ENCODE measurements at places on chromosomes 16 and 17. TPM values are rescaled to one million over a fixed set of nuclear protein-coding genes. Genes with fewer than 3 reads are reported as not detected.

DNA sequence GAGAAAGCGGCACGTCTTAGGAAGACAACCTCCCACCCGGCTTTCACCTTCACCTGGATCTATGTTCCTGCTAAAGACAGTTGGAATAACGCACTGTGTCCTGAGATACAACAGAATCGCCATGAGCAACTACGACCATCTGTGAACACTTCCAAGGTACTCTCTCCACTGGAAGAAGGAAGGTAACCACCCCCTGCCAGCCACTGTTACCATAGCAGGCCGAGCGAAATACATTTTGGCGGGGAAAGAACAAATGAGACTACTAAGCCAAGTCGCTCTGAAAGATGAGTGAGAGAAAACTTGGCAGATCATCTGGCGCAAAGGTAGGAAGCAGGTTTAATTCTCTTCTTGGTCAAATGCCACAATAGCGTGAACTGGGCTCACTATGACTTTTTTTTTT is 9.8 kb downstream of the CRK start:
- DNase-seq, result no peak

DNA sequence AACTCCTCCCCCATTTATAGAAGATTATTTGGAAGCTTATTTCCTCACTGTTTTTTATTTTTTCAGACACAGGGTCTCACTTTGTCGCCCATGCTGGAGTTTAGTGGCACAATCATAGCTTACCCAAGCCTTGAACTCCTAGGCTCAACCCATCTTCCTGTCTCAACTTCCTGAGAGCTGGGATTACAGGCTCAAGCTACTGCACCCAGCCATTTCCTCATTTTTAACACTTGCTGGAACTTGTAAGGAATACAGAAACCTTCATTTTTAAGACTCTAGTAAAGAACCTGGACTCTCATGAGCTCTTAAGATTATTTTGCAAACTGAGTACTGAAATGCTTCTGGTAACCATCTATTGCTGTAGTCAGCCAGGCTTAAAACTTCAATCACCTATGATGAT is 29.9 kb downstream of the KANSL1 start:
- no peak for DNase-seq

DNA sequence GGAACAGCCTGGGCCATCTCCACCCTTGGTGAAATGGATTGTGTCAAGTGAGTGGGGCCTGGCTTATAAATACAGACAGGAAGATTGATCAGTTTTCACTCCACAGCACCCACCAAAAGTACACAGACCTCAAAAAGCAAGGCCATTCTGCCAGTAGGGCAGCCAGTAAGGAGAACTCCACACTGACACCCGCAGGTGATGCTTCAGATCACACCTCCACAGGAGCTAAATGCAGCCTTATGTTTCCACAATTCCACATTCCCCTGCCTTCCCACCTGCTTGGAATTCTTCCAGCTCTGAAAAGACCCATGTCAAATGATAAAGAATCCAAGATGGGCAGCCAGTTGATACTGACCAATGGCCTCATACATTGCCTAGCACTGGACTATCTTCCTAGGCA is 191.1 kb downstream of the ZFHX3 start:
- peak; percentile 10 for DNase-seq

GRCh38 chr17:45393411-45393810 is 39.3 kb downstream of the ARHGAP27 start:
- no peak for DNase-seq

DNA sequence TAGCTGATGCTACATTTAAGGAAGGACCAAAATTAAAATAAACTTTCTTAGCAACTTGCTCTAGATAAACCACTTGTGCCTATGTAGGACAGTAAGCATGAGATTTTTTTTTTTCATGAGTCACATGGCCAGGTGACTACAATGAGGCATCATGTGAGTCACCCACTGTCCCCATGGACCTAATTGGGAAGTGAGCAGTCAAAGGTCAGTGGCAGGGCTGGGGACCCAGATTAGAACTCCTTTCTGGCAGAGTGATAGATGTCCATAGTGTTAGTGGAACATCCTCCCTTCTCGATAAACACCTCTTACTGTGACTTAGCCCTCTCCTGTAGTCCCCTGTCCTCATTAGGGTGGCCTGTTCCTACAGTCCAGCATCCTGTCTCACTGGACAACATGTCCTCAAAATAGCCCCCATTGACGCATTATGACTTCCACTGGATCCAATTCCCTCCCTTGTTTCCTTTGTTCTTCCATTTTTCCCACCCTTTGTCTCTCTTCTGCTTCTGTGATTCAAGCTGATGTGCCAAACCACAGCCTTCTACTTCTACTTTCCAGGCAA is 12.4 kb downstream of the ITGB3 start:
- peak; percentile 81 for DNase-seq

- no peak for DNase-seq
These were observed 4.8 kb downstream of the ABCA10 start for GRCh38 chr17:69223809-69224208.

DNA sequence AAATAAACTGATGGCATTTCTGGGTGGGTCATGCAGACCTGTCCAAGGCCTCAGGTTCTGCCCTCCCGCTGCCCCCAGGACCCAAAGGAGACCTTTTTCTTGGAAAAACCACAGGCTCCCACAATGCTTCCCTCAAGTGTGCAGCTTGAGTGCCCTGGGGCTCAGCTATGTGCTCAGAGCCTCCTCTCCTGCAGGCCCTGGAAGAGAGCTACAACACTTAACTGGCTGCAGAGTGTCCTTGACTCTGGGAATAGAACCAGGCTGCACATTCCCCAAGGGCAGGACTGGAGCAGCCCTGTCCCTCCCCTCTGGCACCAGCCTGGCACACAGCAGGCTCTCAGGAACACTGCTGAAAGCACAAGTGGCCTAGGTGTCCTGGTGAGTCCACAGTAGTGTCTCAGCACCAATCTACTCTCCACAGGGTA is 4.8 kb upstream of the SREBF1 start:
- no peak for DNase-seq

DNA sequence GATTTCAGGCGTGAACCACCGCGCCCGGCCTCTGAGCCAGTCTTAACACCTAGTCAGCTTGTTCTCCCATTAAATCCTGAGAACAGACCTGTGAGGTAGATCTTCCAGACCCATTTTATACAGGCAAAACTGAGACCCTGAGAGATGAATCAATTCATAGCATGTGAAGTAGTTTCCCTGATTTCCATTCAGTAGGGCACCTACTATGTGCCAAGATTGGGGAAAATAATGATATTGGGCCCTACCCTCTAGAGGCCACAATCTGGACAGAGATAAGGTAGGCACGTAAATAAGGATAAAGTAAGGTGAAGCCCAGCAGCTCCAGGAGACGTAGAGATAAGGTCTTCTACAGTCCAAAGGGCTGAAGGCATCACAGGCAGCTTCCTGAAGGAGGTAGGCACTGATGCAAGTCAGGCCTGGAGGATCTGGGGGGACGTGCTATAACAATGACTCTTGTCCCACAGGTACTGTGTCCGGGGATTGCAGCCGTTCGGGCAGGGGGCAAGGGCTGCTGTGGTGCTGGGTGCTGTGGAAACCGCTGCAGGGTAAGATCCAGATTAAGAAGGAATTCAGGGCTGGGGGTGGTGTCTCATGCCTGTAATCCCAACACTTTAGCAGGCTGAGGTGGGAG is 5.7 kb downstream of the VMO1 start:
- no peak for DNase-seq

DNA sequence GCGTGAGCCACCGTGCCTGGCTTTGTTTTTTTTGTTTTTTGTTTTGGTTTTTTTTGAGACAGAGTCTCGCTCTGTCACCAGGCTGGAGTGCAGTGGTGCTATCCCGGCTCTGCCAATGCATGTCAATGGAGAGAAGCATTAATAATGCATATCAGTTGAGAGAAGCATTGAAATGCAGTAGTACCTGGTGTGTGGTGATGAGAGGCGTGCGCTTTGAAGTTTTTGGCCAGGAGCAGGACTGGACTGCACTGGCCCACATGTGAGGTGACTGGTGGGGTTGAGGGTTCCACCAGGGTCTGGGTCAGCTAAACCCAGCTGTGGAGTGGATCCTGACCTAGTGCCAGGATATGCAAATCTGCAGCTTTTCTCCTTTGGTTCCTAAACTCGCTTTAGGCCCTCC is 5.4 kb downstream of the SP2 start:
- no peak for DNase-seq

DNA sequence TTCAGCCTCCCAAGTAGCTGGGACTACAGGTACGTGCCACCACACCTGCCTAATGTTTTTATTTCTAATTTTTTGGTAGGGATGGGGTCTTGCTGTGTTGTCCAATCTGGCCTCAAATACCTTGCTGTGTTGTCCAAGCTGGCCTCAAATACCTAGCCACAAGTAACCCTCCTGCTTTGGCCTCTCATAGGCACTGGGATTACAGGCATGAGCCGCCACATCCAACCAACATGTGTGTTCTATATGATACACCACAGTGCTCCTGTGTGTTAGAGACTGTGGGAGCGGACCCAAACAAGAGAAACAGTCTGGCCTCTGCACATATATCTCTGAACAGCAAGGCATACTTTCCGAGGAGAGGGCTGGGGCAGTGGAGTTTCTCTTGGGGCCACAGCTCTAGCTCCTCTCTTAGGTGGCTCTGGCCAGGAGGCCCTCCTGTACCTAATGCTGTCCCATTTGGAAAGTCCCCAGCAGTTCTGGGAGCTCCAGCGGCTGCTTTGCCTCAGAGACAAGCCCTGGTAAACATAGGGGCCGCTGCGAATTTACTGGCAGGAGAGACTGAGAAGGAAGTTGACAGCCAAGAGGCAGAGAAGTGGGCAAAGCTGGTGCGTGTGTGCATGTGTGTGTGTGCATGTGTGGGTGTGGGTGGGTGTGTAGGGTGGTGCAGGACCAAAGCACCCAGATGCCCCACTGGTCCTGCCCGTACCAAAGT is 95.0 kb downstream of the RAB11FIP4 start:
- no peak for DNase-seq

DNA sequence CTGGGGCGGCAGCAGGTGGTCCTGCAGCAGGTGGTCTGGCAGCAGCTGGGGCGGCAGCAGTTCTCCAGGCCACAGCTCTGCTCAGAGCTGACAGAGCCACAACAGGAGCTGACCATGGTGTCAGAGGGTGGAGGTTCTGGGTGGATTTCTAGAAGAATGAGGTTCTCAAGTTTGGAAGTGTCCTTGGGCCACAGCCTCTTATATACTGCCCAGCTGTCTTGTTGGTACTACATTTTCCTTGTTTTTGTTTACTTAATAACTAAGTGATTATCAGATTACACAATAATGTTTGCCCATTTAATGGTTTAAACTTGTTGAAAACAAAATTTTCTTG is at the start of gene KRTAP4-5:
Gene KRTAP4-5, minus strand, starts transcription at position 174 of the 334 bp plus-strand sequence. Its CDS starts 58 bp downstream, at position 116.
- DNase-seq, result no peak

DNA sequence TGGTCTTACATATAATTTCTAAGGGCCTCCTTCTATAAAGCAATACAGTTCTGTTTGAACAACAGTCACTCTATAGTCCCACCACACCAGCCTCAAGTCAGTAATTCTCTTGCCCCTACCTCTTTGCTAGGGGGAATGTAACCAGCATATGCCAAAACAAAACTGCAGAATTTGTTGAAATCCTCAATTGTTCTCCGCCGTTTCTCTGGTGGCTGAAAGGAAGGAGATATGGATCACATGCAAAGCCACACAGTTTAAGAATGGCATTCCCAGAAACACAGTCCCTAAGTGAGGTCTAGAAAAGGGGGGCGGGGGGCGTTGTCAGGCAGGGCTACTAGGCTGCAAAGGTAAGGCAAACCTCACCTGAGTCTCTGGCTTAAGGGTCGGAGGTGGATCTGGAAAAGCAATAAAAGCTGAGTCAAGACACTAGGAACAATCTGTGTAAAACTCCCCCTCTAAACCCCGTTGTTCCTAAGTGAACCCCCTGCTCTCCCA is 1.9 kb downstream of the PHF23 start:
- no peak for DNase-seq

- peak; percentile 87 for DNase-seq
These were observed 16.7 kb downstream of the KRABD2 start for GRCh38 chr17:8359769-8360168.

DNA sequence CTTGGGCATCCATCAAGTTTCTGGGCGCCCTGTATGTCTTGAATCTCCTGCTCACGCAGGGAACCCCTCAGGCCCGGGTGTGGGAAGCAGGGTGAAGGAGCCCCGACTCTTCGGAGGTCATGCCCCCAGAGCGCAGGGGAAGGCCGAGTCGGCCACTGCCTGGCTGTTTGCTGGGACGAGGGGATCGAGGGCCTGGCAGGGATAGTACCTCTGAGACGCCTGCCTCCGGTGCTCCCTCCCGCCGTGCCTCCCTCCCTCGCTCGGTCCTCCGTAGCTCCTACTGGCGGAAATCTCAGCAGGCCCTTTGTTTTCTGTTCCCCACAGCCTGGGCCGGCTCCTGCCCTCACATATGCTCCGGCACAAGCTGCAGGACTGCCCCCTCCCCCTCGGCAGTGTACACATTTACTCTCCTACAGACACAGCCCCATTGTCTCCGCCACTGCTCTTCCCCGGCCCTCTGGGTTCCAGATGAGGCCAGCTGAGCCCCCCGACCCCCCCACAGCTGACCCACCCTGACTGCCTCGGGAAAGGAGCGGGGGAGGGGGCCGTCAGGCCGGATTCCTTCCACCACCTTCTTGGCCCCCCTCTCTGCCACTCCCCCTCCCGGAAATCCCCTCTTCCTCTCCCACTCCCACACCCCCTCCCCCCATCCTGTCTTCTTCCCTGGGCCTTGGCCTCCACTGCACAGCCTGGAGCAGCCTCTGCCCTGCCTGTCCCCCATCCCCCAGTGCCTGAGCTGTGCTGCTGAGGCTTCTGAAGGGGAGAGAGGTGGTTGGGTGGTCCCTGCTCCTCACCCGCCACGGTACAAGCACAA is 1.4 kb downstream of the TRAF4 start:
- DNase-seq, result no peak

DNA sequence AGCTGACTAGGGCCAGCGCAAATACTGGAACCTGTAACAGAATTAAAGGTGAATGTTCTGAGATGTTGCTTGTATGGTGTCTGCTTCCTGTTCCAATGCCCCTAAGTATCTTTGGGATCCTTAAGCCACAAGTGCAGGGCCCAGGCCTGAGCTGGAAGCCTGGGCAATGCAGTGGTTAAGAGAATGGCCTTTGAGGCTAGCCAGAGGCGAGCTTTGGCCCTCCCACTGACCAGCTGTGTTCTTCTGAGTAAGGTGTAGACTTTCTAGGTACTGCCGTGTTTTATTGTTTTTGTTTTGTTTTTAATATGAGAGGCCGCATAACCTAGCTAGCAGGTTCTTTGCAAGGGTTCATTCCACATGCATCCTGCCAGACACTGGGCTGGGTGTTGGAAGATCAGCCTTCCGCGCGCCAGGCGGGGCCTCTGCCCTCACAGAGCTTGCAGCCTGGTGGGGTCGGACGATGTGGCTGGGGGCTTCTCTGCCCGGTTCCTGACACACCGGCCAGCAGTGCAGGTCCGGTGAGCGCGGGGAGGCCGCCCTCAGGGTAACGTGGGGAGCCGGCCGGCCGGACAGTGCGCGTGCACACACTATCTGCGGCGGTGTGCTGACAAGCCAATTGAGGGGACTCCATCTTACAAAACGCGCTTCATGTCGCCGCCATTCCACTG is 551 bp upstream of the MLX start:
- no peak for DNase-seq

AIPL1 gene
- total RNA-seq, result not detected

CARD14 gene
- 0.39 TPM for total RNA-seq

CDH13 gene
- total RNA-seq, result 68.9 TPM

C17orf67 gene
- 10.6 TPM for total RNA-seq

KCNH6 gene
- total RNA-seq, result under 0.01 TPM

TMEM235 gene
- under 0.01 TPM for total RNA-seq
